ENCODE measurements at places on chromosomes 5 and 9.

DNA sequence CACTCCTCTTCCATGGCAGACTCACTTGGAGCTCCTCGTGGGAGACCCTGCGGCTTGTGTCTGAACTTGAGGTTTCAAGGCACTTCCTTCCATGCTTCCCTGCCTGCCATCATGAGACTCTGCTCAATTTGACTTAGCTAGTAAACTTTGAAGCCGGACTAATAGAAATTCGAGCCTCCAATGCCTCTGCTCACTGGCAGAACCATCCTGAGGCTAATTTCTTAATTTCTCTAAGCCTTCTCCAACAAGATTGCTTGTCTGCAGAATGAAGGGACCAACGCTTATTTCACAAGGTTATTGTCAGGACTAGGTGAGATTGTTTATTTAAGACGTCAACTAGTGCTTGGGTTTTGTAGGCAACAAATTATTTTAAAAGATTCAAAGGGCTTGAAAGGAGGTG is 3.2 kb downstream of the POU4F3 start:
- no peak for DNase-seq

DNA sequence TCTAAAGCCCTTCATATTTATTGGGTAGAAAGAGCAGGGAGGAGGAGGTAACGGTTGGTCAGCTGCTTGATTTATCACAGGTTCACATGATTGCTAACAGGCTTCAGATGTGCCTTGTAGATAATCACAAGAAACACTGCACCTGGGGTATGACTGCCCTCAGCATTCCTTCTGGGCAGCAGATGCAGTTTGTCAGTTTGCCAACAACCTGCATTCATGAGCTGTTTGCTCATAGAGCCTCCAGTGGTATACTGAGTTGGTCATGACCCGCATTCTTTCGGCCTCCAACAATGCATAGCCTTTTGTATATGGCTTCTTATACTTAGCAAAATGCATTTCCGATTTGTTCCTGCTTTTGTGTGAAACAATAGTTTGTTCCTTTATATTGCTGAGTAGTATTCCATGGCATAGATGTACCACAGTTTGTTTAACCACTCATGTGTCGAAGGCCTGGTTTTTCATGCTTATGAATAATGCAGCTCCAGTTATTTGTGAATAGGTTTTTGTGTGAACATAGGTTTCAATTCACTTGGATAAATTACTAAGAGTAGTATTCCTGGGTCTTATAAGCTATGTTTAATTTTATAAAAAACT is 83.6 kb downstream of the ARHGEF28 start:
- DNase-seq, result no peak

DNA sequence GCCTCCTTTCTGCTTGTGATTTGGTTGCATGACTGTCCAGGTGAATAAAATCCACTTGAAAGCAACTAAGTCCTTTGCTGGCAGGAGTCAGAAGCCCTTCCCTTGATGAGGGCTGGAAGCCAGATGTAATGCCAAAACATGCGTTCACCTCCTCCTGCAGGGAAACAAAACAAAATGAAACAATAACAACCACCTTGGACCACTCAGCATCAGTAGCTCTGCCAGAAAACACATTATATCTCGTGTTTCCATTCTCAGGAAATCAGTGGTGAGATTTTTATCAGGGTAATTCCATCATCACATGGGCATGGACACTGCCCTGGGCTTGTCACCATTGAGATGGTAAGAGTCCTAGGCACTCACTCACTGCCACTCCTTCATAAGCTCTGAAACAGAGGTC is 350.3 kb upstream of the ACTBL2 start:
- no peak for DNase-seq

GRCh38 chr9:33698267-33698666 is 97.1 kb upstream of the PRSS3 start:
- DNase-seq, result no peak

- DNase-seq, result no peak
Measured at GRCh38 chr9:135320943-135321342, 158.6 kb upstream of the PPP1R26 start.

DNA sequence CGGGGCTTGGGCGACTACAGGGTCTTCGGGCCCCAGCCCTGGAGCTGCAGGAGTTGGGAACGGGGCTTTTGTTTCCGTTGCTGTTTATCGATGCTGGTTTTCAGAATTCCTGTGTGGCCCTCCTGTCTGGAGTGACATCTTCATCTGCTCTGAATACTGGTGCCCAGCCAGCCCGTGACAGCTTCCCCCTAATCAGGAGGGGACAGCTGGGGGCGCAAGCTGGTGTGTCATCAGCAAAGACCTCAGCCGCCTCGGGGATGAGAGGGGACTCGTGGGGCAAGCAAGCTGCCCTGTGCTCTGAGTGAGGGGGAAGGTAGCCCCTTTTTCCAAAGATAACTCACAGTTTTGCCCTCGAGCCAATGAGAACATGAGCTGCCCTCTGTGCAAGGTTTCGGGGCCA is 110.7 kb downstream of the RXRA start:
- no peak for DNase-seq

Measured in stimulated activated CD4-positive, alpha-beta T cell treated with anti-CD3 and anti-CD28 coated beads, Interleukin-12 subunit alpha, Interleukin-12 subunit beta, amount 100 ng/mL, for 48 hours (primary cell).